T-cell (primary cell): ENCODE measurements at places on chromosomes 1 and 21.

- no peaks in the 10 kb centered on the region for H3K4me1 ChIP-seq
- DNase-seq: no peak
- H3K27ac ChIP-seq: no peak overlapping the region
- H3K4me3 ChIP-seq: no peak overlapping the region
- H3K36me3 ChIP-seq: no peaks in the 10 kb centered on the region
- peaks cover 20% of the 10 kb centered on the region for H3K27me3 ChIP-seq
Observed at GRCh38 chr1:211928993-211929637, 98.6 kb upstream of the LPGAT1 start.

DNA sequence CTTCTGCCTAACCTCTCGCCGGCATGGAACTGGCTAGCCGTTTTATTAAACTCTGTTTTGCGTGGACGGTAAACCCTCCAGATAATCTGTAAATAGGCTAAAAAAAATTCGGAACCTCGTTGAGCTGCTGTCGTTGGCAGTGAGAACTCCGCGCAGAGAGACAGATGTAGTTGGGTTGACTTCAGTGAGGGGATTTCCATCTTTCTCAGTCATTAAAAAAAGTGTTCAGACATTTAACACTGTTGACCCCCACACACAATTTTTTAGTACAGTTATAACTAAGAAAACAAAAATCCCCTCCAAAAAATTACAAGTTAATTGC lies 464 bp downstream of the PARK7 start:
- H3K36me3 ChIP-seq: peaks cover 30% of the 10 kb centered on the region
- peaks cover 9% of the 10 kb centered on the region for H3K4me1 ChIP-seq
- H3K4me3 ChIP-seq: peak overlapping the region; percentile 90
- peak; percentile 45 for DNase-seq
- H3K27me3 ChIP-seq: no peaks in the 10 kb centered on the region

- peaks cover 13% of the 10 kb centered on the region for H3K27me3 ChIP-seq
- no peak for DNase-seq
- no peaks in the 10 kb centered on the region for H3K36me3 ChIP-seq
- H3K4me3 ChIP-seq: no peak overlapping the region
- peaks cover 4% of the 10 kb centered on the region for H3K4me1 ChIP-seq
- no peak overlapping the region for H3K27ac ChIP-seq
Observed at GRCh38 chr1:199629624-199630023, 397.9 kb upstream of the NR5A2 start.

- H3K36me3 ChIP-seq: peaks cover 4% of the 10 kb centered on the region
- no peak for DNase-seq
- H3K27ac ChIP-seq: no peak overlapping the region
Observed at GRCh38 chr1:32357614-32358013, 4.7 kb downstream of the FAM229A start.
